ENCODE measurements at places on chromosomes 13 and 19.

DNA sequence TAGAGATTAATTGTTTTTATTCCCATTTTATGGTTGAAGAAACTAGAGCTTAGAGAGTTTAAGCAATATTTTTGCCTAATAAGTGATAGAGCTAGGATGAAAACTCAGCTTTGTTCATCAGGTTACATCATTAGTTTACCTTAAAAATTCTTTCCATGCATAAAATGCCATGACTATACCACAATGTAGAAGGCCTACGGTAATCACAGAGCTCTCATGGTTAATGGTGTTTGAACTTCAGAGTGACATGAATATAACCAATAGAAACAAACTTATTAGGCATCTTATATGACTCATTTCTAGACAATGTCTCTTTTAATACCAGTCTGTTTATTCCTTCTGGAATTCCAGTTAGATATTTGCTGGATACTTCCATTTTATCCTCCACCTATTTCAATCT, 78.5 kb downstream of the FGF9 start:
- DNase-seq = no peak

DNA sequence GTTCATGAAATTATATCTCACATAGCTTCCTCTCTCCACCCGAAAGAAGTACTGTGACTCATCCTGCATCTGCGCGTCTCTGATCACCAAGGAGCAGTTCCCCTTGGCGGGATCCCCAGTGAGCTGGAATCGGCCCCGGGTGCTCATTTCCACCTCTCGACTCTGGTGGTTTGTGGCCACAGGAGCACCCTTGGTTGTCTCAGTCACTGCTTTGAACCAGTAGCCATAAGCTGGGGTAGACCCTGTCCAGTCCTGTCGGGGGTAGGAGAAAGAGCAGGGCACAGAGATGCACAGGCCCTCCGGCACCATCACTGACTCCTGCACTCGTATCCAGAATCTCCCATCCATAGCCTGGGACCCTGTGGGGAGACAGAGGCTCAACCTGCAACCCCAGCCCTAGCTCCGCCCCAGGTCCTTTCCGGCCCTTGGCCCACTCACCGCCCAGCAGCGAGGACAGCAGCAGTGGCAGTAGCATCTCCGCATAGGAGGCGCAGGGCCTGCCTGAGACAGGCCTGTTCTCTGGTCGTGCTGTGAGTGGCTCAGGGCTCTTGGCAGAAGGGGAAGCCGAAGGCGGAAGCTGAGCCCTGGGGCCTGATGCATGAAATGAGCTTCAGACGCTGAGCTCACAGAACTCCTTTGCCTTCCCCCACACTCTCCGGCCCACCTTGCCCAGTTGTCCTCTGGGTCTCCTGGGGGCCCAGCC, at the start of gene SIGLEC10:
Gene SIGLEC10, minus strand, starts transcription at position 536 of the 703 bp plus-strand sequence. Its CDS starts 61 bp downstream, at position 475.
- peak; percentile 93 for DNase-seq

GRCh38 chr13:42364613-42365000, 92.7 kb downstream of the AKAP11 start:
- DNase-seq = no peak

DNA sequence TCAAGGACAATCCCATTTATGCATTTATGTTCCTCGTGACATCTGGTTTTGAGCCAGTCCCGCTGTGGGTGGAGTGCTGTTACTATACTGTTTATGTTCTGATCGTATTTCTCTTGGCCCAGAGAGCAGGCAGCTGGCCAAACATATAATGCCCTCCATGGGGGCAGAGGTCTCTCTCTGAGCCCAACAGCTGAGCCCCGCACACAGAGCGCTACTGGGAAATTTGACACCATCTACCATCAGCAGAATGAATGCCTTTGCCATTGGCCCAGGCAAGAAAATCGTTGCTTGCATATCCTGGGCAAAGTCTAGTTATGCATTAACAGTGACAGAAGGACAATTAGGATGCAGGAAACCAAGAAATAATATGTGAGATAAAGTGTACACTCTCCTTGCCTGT, 126.8 kb upstream of the CACNA1A start:
- no peak for DNase-seq

DNA sequence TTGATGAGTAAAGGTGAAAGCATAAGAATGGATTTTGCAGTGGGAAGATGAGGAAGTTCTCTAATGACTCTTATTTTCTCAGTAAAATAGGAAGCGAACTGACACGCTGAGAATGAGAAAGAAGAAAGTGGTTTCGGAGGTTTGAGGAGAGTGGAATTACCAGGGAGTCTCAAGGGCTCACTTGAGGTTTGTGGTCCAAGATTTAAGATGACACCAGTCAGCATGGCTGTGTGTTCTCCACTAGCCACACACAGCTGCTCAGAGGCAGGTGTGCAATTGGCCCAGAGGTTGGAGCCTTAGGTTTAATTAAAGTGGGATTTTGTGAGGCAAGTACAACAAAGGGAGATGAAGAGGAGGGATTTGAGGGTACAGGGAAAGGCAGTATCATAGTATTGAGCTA, 99.6 kb upstream of the NBEA start:
- peak; percentile 3 for DNase-seq

DNA sequence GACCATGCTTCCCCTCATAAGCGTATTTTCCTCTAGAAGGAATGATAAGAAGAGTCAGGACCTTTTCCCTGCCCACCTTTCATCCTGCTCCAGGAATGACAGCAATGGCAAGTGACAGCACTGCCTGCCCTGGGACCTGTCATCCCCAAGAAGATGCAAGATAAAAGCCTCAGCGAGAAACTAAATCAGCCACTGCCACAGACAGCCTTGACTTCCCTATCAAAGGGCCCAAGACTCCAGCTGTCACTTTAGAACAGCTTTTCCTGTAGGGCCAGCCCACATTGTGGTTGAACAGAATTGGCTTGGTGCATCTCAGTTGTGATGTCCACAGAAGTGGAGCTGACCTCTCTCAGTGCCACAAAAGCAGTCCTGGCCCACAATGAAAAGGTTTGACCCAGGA, 1.1 kb downstream of the RAB8A start:
- DNase-seq = peak; percentile 65

- no peak for DNase-seq
These were observed 4.8 kb downstream of the COLGALT1 start for GRCh38 chr19:17560205-17560595.

GRCh38 chr19:22945560-22945959, 57.4 kb downstream of the ZNF728 start:
- DNase-seq = peak; percentile 62

GRCh38 chr13:37488726-37489125, 109.8 kb downstream of the POSTN start:
- no peak for DNase-seq

GRCh38 chr13:30968846-30969245, 36.4 kb downstream of the TEX26 start:
- no peak for DNase-seq

GRCh38 chr19:10478903-10479384, 24.2 kb downstream of the KEAP1 start:
- DNase-seq = peak; percentile 74

DNA sequence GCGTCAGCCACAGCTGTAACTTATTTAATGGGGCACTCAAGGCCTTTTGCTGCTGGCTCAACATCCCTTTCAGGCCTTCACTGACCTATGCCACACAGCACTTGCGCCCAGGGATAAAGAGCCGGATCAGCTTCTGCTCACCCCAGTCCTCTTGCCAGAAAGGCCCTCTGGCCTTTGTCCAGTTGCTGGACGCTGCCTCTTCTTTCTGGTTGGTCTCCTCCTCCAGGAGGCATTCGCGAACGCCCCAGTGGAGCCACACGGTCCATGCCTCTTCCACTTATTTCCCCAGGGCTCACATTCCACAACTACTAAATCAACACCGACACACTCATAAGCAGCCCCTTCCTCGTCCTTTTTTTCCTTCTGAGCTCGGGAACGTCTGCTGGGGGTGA, 3.7 kb upstream of the ZNF329 start:
- peak; percentile 2 for DNase-seq

DNA sequence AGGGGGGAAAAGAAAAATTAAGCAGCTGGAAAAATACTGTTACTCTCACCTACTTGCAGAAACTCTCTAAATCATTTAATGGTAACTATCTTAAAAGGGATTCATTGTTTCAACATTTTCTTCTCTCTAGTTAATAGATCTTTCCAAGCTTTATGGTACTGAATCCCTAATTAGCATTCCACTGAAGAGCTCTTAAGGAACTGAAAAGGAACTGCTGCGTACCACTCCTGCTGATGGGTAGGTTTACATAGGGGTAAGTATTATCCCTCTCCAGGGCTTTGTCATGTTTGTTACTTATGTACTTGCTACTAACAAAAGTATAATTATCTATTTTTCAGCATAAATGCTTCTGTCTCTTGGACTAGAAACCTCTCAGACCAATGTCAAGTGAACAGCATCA, 12.5 kb downstream of the TEX30 start:
- DNase-seq = no peak

Data from NB4 (cell line).